ENCODE measurements at places on chromosomes 2 and 18. TPM values are rescaled to one million over a fixed set of nuclear protein-coding genes. Genes with fewer than 3 reads are reported as not detected.

GRCh38 chr2:217394510-217395351 is 534.9 kb upstream of the TNP1 start:
- no peak for DNase-seq

GRCh38 chr2:233273120-233273519 is 21.6 kb downstream of the ATG16L1 start:
- no peak for DNase-seq

DNA sequence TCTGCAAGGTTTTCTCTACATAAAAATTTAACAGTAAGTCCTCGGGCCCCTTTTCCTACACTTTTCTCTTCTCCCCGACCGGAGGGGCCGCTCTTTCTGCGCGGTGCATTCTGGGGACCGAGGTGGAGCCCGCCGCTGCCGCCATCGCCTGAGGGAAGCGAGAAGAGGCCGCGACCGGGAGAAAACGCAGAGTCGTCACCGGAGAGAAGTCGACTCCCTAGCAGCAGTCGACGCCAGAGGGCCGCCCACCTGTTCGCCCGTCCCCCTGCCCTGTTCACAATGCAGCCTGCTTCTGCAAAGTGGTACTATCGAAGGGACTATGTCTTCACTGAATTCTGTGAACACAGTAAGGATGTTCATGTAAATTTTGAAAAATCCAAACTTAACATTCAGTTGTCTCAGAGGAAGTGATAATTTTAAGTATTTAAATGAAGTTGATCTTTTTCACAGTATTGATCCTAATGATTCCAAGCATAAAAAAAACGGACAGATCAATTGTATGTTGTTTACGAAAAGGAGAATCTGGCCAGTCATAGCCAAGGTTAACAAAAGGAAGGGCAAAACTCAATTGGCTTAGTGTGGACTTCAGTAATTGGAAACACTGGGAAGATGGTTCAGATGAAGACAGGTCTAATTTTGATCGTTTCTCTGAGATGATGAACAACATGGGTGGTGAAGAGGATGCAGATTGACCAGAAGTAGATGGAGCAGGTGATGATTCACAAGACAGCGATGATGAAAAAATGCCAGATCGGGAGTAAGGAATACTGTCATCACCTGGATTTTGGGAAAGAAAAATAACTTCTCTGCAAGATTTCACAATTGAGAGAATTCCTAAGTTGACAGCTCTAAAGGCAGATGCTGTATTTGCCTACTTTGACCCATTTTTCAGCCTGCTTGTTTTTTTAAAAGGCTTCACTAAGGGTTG is 55.8 kb downstream of the ASXL2 start:
- no peak for DNase-seq

DNA sequence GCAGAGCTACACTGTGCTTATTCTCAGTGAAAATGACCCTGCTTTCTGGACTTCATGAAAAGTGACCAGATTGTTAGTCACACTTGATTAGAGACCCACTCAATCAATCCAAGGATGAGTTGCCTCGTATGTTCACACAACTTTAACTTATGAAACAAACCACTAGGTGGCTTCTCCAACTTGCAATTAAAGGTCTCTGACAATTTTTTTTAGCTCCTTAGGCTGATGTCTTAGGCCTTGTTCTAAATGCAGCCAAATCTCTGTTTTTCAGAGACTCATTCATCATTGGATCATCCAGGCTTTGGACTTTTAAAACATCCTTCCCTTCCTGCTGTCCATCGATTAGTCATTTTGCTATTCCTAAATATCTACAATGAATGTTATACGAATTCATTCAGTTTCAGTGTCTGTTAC is 63.4 kb downstream of the MREG start:
- no peak for DNase-seq

- no peak for DNase-seq
Measured at GRCh38 chr18:778194-778927, 33.7 kb downstream of the YES1 start.

DNA sequence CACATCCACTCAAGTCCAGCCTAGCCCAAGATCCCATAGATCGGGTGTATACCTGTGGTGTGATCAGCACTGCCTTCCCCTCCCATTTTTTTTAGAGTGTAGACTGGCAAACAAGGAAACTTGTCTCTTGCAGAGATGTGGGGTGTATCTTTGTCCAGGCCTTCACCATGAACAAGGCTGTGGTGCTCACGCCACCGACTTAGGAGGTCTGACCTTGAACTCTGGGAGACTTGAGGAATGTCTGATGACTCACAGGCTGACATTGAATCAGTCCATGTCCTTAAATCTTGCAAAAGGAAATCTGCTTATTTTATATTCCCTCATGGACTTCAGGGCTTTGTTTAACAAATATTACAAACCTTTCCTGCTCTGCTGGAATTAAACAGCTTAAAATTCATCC is 4.5 kb upstream of the CTIF start:
- DNase-seq = no peak

- DNase-seq = no peak
Measured at GRCh38 chr18:24246143-24246542, 107.3 kb downstream of the CABYR start.

- DNase-seq = no peak
Measured at GRCh38 chr2:203859030-203859789, 8.4 kb upstream of the CTLA4 start.

GRCh38 chr2:29182920-29183319 is 67.7 kb downstream of the CLIP4 start:
- DNase-seq = no peak

DNA sequence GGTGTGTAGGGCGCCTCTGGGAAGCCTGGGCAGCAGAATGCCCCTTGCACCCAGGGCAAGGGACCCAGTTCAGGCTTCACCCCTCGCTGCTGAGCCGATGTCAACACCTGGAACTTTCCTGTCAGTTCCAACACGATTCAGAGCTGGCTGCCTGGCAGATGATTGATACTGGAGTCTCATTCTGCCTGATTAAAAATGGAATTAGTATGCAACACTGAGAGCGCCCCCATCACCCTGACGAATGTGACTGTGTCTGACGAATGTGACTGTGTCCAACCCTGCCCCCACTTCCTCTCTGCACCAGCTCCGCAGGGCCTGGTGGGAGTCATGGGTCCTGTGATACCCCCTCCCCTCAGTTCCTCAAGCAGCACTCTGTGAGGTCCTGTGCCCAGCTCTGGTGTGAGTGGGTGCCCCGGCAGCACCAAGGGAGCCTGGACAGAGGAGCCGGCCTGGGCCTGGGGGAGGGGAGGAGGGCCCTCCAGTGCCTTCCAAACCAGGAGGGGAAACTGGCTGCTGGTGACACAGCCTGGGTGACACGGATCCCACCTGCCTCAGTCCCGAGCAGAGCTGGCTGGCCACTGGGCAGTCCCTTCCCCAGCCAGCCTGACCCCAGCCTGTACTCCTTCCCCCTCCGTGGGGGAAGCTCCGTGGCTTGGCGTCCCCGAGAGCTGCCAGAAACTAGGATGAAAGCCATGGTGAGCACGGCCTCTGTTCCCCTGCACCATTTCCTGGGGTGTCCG is 41.4 kb upstream of the ALPP start:
- DNase-seq = no peak

- DNase-seq = no peak
Measured at GRCh38 chr2:203936535-203936934, at the start of gene ICOS. Gene ICOS, plus strand, starts transcription at chr2:203936763. Its CDS starts 52 bp downstream, at chr2:203936815.

DNA sequence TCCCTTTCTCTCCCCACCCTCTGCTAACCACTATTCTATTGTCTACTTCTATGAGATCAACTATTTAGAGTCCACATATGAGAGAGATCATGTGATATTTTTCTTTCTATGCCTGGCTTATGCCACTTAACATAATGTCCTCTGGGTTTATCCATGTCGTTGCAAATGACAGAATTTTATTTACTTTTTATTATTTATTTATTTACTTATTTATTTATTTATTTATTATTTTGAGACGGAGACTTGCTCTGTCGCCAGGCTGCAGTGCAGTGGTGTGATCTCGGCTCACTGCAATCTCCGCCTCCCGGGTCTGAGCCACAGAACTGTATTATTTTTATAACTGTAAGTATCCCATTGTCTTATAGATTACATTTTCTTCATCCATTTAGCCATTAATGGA is 443.4 kb upstream of the CDH19 start:
- no peak for DNase-seq

DNA sequence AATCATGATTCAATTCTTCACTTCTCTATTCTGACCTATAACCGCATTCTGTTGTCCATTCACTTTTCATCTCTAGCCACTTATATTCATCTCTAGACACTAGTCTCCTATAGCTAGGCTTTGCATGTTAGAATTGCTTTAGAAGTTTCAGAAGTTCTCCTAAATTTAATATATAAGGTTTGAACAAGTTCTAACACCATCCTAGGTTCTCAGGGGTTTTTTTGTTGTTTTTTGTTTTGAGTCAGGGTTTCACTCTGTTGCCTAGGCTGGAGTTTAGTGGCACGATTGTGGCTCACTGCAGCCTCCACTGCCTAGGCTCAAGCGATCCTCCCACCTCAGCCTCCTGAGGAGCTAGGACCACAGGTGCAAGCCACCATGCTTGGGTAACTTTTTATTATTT is 19.9 kb downstream of the WDSUB1 start:
- DNase-seq = no peak

Gene TEKT4
- polyA plus RNA-seq = 0.25 TPM
